Activated T-helper 2 cell treated with anti-CD3 and anti-CD28 coated beads, Interferon-gamma antibody, Interleukin-2, Interleukin-4, amounts not matched to agents 10 μg/mL and 5 μg/mL and 100 μg/mL, durations not matched to agents 14 hours and 24 hours and 36 hours (primary cell): ENCODE measurements at places on chromosomes 5 and 9. TPM values are rescaled to one million over a fixed set of nuclear protein-coding genes. Genes with fewer than 3 reads are reported as not detected.

DNA sequence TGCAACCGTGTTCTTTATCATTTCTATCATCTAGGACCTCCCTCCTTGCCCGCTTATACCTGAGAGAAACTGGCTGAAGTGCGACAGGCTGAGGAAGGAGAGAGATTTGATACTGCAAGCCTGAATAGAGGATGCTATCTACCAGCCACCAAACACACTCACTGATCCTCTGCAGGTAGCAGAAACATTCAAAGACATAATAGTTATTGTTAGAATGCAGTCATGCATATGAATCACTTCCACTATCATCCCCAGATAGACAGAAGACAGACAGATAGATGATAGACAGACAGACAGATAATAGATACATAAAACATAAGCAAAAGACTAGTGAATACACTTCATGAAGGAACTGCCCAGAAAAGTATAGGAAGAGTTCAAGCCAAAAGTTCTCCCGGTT, 32.9 kb downstream of the FAM81B start:
- H3K27me3 ChIP-seq: peaks cover 4% of the 10 kb centered on the region
- H3K27ac ChIP-seq: no peak overlapping the region
- H3K36me3 ChIP-seq: no peaks in the 10 kb centered on the region
- DNase-seq: no peak

- no peak overlapping the region for H3K4me3 ChIP-seq
- no peaks in the 10 kb centered on the region for H3K4me1 ChIP-seq
- DNase-seq: no peak
- H3K27ac ChIP-seq: no peak overlapping the region
- H3K27me3 ChIP-seq: no peaks in the 10 kb centered on the region
Observed at GRCh38 chr9:136855461-136856078, 3.4 kb downstream of the MAMDC4 start.

TRMT10B gene
- 11.8 and 12.1 TPM in 2 replicates for total RNA-seq

LCN15 gene
- total RNA-seq: not detected in 2 replicates

SOHLH1 gene
- total RNA-seq: not detected in 2 replicates

- H3K27ac ChIP-seq: peak overlapping the region; percentile 74
- peaks cover 70% of the 10 kb centered on the region for H3K36me3 ChIP-seq
- peak overlapping the region; percentile 54 for H3K4me3 ChIP-seq
- H3K4me1 ChIP-seq: peaks cover 44% of the 10 kb centered on the region
- no peaks in the 10 kb centered on the region for H3K27me3 ChIP-seq
- DNase-seq: no peak
Observed at GRCh38 chr5:139277171-139277570, 16.4 kb upstream of the MATR3 start.

NXNL2 gene
- total RNA-seq: not detected in 2 replicates

TEX48 gene
- total RNA-seq: 0.41 and 0.68 TPM in 2 replicates
